Fibroblast of villous mesenchyme (primary cell): ENCODE measurements at places on chromosomes 13 and 19.
A peak's percentile ranks its signal among the peaks of the same experiment; 100 is the strongest.

GRCh38 chr19:18251587-18252369, 22.5 kb downstream of the IQCN start:
- DNase-seq: peak; percentile 67

DNA sequence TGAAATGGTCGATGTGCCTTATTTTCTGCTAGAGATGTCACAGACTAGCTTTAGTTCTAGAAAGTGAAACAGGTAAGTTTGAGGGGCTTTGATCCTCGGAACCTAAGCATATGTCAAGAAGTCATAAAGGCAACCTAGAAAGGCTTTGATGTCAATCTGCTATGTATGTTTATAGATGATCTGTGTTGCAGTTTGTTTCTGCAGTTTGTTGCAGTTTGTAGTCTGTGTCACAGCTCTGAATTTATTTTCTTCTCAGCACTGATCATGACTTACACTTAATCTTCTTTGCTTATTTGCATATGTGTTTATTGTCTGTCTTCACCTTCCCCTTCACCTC, 5.9 kb downstream of the LSM14A start:
- no peak for DNase-seq

- no peak for DNase-seq
These were observed 15.3 kb upstream of the ERICH6B start for GRCh38 chr13:45630791-45631190.

- DNase-seq: no peak
These were observed 40.8 kb upstream of the GPR183 start for GRCh38 chr13:99347911-99348451.

DNA sequence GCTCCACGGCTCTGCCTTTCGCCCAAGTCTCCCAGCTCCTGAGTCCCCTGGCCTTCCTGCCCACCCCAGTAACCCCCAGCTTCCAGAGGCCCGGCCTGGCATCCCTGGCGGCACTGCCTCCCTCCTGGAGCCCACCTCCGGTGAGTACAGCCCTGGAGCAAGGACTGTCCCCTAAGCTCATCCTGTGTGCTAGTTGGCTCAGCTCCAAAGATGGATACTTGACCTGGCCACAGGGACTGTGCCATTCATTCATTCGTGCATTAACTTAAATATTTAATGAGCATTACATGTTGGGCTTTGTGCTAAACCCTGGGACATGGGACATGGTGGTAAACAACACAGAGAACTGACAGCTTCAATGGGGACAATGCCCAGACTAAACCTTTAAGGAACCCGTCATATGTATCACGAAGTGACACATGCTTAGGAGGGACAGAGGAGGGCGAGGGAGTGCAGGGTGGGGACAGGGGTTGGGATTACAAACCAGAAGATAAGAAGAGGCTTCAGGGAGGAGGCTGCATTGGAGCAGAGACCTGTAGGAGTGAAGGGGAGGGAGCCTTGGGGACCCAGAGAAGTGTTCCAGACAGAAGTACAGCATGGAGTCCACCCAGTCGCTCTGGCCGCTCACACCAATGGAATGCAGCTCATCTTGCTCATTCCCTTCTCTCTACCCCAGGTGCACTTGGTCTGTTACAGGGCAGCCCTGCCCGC, 6.9 kb upstream of the OVOL3 start:
- DNase-seq: no peak

- DNase-seq: no peak
These were observed 50.9 kb upstream of the ATP11A start for GRCh38 chr13:112638919-112639318.

- DNase-seq: peak; percentile 68
These were observed 139.9 kb downstream of the ZAR1L start for GRCh38 chr13:32175307-32175706.

DNA sequence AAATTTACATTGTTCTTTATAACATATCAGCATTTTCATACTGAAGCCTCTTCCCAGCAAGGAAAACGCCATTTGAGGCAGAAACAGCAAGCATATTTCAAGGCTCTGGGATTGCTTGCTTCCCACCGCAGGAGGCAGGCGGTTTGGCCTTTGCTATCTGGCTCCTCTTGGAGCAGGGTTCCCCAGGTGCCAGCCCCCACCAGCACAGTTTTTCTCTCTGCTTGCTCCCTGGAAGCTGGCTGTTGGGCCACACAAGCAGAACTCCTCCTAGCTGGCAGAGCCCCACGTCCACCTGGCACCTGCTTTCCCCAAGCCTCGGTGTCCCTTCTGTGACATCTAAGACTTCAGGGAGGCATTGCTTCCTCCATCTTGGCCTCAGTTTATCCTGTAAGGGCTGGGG, 16.7 kb downstream of the GATAD2A start:
- DNase-seq: no peak

DNA sequence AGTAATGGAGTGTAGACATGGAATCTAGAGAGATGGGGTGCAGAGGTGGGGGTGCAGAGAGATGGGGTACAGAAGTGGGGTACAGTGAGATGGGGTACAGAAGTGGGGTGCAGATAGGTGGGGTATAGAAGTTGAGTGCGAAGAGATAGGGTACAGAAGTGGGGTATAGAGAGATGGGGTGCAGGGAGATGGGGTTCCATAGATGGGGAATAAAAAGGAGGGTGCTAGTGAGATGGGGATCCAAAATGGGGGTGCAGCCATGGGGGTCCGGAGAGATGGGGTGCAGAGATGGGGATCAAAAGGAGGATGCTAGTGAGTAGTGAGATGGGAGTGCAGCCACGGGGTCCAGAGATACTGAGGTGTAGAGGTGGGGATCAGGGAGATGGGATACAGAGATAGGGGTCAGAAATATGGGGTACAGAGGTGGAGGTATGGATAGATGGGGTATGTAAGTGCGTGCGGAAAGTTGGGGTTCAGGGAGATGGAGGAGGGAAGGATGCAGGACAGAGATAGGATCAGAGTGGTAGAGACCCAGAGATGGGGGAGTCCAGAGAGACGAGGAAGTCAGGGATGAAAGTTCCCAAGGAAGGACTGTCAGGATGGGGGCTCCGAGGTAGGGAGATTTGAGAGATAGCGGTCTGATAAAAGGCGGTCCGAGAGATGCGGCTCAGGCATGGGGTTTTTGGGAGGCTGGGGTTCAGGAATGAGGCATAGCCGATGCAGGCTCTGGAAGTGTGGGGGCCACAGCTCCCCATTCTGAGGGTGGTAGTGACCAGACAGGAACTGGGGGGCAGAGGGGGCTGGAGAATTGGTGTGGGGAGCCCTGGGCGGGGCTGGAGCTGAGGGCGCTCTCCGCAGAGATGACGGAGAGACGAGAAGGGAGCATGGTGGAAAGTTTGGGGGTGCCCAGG, 3.4 kb downstream of the PALM3 start:
- no peak for DNase-seq

DNA sequence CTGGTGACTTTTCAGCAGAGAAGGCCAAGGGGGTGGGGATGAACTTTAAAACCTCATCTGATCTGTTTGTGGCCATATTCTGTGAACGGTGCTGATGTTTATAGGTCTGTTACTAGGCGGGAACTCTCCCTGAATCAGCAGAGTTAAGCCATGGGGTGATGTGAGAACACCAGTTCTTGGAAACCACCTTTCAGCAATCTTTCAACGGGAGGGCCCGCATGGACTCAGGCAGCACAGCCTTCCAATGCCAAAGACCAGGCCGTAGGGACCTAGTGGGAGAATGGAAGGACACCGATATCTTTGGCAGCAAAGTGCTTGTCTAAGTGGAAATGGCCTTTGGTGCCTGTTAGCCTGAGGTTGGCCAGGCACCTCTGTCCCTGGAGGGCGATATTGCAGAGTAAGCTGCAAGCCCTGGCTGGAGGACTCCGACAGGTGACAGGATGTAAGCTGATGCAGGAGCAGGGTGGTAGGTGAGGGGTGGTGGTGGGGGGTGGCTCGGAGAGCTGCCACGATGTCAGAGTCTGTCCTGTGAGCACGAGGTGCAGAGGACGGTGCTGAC, 57.0 kb downstream of the ERCC5 start:
- DNase-seq: no peak

GRCh38 chr19:21593934-21594820, 88.8 kb downstream of the ZNF429 start:
- peak; percentile 7 for DNase-seq

GRCh38 chr13:99346335-99347042, 39.3 kb upstream of the GPR183 start:
- DNase-seq: no peak

GRCh38 chr19:37227996-37228395, 10.0 kb downstream of the ZNF383 start:
- DNase-seq: no peak

GRCh38 chr19:40807147-40808020, 8.4 kb downstream of the EGLN2 start:
- DNase-seq: no peak

DNA sequence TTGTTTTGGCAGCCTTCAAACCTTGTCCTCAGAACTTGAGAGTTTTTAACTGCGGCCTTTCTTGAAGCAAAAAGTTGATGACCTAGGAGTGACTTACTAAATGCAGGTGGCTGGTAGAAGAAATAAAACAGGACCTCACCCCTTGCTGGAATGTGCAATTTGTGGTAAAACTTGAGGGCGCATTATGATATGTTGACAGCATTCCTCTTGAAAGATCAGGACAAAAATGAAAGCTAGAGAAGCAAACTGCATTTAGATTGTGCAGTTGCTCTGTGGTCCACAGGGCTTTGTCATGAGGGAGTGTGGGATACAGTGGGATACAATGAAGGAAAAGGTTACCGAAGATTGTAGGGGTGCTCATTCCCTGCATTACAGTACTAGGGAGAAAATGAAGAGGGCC, 504.2 kb downstream of the GPC6 start:
- DNase-seq: peak; percentile 35

GRCh38 chr13:44244288-44244687, 129.3 kb upstream of the SERP2 start:
- DNase-seq: peak; percentile 79

DNA sequence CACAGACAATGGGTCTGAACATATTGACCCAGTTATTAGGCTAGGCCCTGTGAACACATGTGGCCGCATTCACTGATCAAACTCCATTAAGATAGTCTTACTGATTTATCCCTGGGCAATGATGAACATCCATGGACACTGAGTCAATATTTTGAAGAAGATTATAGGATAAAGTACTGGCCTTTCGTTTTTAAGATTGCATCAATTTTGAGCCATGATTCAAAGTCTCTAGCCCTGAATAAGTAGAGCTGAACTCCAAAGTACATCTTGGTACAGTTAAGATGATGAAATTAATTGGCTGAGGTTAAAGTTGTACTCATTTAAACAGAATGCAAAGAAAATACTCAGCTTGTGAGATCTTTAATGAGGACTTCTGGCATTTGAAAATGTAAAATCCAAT, 1581.9 kb downstream of the EFNB2 start:
- DNase-seq: peak; percentile 33

DNA sequence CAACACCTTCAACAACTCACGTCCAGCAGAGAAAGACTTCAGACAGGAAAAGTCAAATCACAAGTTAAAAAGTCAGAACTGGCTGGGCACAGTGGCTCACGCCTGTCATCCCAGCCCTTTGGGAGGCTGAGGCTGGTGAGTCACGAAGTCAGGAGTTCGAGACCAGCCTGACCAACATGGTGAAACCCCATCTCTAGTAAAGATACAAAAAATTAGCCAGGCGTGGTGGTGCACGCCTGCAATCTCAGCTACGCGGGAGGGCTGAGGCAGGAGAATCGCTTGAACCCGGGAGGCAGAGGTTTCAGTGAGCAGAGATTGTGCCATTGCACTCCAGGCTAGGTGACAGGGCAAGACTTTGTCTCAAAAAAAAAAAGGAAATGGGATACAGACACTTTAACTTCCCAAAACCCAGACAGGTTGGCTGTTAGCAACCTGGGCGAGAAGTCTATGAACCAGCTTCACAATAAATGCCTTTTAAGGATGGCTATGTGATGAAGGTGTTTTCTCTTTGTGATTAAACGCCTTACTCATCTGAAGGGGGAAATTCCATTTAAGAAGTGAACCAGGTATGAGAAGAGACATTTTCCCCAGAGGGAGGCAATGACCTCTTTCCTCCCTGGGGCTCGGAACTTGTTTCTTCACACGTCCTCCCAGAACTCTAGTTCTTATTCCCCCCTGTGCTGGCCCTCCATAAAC, 80.4 kb downstream of the INSR start:
- DNase-seq: no peak

DNA sequence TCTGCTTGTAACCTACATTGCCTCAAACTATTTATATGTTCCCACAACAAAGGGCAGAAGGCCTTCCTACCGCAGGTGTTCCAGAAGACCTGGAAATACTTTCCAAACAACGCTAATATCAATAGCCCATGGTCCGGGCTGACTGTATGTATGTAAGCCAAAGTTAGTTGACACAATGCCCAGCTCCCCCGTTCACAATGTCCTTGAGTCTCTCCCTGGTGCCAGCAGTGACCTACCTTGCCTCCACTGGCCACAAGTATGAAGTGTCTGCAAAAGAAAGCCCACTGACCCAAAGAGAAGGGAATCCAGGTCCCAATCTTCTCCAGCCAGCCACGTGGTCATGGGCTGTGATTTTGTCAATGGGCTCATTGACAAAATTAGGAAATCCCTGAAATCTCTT, 118.6 kb downstream of the DLEU7 start:
- DNase-seq: no peak

GRCh38 chr13:31011193-31011860, 78.9 kb downstream of the TEX26 start:
- DNase-seq: no peak

- DNase-seq: no peak
These were observed 21.2 kb downstream of the HDGFL2 start for GRCh38 chr19:4493104-4493928.

GRCh38 chr13:46181840-46182490, at the start of gene LCP1:
Gene LCP1, minus strand, starts transcription at chr13:46182177. Its CDS starts 22,515 bp downstream, at chr13:46159662.
- no peak for DNase-seq

DNA sequence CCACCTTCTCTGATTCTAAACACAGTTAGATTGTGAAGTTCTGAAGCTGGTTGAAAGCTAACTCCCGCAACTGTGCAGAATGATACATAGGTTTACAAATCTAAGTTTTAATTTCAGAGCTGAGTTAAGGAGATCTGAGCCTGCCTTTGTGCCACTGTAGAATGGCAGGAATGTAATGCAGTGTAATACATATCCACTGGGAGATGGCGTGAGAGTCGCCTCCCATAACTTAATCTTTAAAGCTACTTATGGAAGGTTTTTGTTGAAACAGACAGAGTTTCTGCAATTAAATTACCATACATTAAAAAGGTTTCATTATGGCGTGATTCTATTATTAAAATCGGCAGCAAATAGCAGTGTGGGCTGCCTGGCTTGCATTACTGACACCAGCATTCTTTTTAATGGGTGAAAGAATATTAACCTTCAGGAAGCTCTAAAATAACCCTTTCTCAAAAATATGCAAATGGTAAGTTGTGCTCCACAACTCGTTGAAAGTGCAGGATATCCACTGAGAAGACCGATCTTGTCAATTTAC, 257.4 kb downstream of the OLFM4 start:
- DNase-seq: no peak
